ENCODE measurements at places on chromosomes 4 and X.
A peak's percentile ranks its signal among the peaks of the same experiment; 100 is the strongest.

DNA sequence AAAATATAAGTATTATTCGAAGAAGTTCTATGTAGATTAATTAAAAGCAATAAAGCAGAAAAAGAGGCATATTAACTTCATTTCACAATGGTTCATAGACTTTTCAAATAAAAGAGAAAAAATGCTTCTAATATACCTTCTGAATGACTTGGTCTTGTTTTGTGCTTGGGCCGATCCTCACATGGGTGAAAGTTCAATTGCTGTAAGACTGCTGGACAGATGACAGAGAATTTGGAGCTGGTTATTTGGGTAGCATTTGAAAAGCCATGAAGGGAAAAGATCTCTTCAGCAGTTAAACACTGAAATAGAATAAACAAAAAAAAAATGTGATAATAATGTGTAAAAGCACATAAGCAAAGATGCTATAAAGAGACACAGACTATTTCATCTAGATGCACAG, 29.8 kb downstream of the SLC39A8 start:
- DNase-seq = no peak

DNA sequence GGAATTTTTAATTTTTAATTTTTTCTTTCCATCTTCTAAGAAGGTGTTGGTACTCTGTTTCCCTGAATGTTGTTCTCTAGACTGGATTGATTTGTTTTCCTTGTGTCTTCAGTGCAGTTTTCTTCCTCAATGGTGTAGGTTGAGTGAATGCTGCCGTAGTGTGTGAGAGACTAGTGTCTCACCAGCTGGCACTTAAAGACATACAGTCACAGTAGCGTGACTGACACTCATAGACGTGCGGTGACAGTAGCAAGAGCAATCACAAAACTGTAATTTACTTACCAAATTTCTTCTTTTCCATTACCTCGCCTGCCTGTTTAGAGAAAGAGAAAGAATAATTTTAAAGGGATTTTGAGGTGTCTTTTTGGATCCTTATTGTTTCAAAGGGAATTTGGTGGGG, 21.4 kb upstream of the PGM2 start:
- no peak for DNase-seq

DNA sequence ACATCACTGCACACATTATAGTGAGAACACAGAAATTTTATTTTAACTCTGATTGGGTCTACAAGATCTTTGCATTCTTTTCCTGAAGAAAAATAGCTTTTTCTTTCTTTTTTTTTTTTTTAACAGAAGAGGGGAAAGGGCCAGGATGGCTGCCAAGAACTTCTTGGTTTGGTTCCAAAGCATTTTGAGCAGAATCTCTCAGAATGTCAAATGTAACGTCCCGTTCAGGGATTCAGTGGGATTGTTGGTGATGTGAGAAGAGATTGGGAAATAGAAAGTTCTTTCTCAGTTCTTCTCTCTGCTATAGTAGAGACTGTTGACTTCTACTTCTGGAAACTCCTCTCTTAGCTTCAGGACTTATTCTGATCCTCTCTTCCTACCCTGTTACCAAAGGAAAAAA, 70.9 kb upstream of the CBR4 start:
- no peak for DNase-seq

- no peak for DNase-seq
Observed at GRCh38 chrX:135543924-135544323, 23.5 kb downstream of the INTS6L start.

- DNase-seq = peak; percentile 54
Observed at GRCh38 chrX:44343412-44344141, at the start of gene EFHC2. Gene EFHC2 (minus strand): TSS chrX:44343672. CDS start chrX:44343588, 84 bp downstream.

- DNase-seq = no peak
Observed at GRCh38 chr4:40564815-40565483, 64.7 kb downstream of the RBM47 start.

GRCh38 chr4:153440475-153440874, 25.7 kb upstream of the TMEM131L start:
- no peak for DNase-seq

GRCh38 chr4:159204566-159204965, 101.7 kb downstream of the RAPGEF2 start:
- no peak for DNase-seq

DNA sequence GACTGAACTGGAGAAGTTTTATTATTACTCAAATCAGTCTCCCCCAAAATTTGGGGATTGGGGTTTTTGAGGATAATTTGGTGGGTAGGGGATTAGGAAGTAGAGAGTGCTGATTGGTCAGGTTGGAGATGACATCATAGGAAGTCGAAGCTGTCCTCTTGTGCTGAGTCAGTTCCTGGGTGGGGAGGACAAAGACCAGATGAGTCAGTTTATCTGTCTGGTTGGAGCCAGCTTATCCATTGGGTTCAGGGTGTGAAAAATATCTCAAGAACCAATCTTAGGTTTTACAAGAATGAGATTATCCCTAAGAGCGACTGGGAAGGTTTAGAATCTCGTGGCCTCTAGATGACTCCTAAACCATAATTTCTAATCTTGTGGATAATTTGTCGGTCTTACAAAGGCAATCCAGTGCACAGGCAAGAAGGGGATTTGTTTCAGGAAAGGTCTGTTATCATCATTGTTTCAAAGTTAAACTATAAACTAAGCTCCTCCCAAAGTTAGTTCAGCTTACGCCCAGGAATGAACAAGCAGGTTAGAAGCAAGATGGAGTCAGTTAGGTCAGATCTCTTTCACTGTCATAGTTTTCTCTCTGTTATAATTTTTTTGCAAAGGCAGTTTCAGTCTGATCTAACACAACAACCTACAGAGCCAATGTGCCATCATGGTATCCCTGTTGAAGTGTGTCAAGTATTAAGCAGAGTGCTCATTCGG, 274.5 kb downstream of the SLC7A11 start:
- no peak for DNase-seq

DNA sequence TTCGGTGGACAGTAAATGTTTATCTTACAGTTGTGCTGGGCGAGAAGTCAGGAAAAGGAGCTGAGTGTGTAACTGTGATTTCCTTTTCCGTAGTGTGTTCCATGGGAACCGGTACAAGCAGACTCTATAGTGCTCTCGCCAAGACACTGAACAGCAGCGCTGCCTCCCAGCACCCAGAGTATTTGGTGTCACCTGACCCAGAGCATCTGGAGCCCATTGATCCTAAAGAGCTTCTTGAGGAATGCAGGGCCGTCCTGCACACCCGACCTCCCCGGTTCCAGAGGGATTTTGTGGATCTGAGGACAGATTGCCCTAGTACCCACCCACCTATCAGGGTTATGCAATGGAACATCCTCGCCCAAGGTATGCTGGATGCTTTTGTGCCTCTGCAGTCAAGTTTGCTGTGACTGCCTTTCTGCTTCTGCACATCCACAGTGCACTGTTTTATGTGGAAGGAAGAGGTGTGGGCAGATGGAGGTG, 27.4 kb downstream of the NOCT start:
- no peak for DNase-seq

DNA sequence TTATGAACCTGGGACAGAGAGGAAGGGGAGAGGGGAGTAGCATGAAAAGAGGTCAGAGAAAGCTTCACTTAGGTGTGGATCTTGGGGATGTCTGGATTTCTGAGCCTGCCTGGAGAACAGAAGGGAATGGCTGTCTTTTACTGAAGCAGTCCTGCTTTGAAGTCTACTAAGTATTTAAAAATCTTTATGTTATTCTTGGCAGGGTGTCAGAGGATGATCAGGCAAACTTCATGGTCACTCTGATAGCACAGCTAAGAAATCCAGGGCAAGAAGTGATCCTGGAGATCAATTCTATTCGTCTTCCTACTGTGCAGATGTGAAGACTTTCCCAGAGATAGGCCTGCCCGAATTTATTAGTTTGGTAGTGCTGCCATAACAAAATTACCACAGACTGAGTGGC, 464.4 kb upstream of the BOD1L1 start:
- no peak for DNase-seq

- no peak for DNase-seq
Observed at GRCh38 chrX:140912606-140913005, 89.8 kb upstream of the SPANXB1 start.

DNA sequence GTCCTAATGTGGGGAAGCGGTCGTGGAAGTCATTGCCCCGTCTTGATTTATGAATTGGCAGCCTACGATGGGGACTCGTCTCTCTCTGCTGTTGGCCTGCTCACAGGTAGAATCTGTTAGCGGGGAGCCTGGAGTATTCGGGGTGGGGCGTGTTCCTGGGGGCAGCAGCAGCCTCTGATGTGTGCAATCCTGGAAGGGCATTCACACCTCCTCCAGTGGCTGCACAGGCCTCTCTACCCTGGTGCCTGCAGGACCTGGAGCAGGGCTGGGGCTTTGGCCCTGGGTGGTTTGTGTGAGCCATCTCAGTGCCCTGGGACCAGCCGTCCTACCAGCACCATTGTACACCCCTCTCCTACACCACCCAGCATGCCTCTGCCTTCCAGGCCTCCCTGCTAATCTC, 340.9 kb downstream of the ARHGAP10 start:
- no peak for DNase-seq

DNA sequence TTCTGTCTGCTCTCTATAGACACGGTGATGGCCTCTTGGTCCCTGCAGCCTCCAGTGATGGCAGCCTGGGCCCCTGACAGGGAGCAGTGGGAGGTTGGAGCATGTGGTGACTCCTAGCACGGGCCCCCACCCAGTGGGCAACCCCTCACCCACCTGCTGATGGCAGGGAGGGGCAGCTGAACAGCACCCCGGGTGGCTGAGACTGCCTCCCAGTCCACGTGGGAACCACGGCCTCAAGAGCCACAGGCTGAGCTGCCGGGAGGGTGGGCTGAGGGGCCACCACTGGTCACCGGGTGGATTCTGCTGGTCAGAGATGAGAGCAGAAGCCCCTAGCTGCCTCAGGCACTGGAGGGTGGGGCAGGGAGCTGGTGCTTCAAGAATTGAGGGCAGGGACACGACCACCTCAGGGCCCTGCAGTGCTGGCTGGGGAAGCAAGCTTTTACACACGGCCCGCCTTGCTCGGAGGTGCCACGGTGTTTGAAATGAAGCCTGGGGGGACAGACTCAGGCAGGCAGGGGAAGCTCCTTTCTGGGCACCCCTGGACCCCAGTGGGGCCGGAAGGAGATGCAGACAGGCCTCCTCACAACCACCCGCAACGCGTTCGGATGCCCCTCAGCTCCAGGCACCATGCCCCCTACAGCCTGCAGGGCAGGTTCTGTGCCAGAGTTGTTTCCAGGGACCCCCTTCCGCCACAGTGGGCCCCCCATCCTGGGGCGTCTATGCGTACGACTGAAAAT, 6.3 kb upstream of the HAUS3 start:
- peak; percentile 34 for DNase-seq

DNA sequence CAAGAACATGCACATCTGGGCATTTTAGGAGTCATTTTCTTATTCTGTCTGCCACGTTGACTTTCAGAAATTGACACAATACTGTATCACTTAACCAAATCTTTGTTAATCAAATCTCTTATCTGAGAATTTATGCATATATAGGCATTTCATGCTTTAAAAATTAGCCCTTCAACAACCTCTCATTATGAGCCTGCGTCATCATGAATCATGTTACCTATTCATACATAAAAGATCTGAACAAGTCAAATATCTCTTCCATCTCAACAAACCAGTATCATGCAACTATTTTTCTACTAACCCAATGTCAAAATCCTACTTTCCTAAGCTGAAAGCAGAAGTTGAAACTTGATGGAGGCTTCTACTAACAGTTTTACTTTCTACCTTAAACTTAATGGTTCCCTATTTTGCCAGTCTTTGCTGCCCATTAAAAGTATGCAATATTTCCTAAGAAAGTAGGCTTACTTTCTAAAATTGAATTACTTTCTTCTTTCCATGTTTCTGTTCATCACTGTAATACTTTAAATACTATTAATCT, 1.8 kb downstream of the ADAM29 start:
- no peak for DNase-seq

- no peak for DNase-seq
Observed at GRCh38 chr4:147201016-147201415, 255.4 kb upstream of the TTC29 start.
